ENCODE measurements at places on chromosomes 12 and 14. TPM values are rescaled to one million over a fixed set of nuclear protein-coding genes. Genes with fewer than 3 reads are reported as not detected.

- DNase-seq: peak; percentile 70
Observed at GRCh38 chr14:29558516-29558915, 369.1 kb downstream of the PRKD1 start.

GRCh38 chr12:129570796-129571400 is 332.9 kb downstream of the TMEM132D start:
- DNase-seq: no peak

The FSCB gene
- not detected for total RNA-seq

The STYK1 gene
- total RNA-seq: not detected

- peak; percentile 67 for DNase-seq
Observed at GRCh38 chr14:53613404-53614253, 343.0 kb downstream of the BMP4 start.

- no peak for DNase-seq
Observed at GRCh38 chr12:114272605-114273004, 133.3 kb downstream of the TBX5 start.

GRCh38 chr14:103456167-103456835 is 66.3 kb downstream of the CKB start:
- DNase-seq: peak; percentile 39

- DNase-seq: peak; percentile 2
Observed at GRCh38 chr14:97959251-97959650, 1162.1 kb downstream of the VRK1 start.

Measured in fibroblast of lung (primary cell).